ENCODE measurements at places on chromosomes 1 and 21.
A peak's percentile ranks its signal among the peaks of the same experiment; 100 is the strongest.

DNA sequence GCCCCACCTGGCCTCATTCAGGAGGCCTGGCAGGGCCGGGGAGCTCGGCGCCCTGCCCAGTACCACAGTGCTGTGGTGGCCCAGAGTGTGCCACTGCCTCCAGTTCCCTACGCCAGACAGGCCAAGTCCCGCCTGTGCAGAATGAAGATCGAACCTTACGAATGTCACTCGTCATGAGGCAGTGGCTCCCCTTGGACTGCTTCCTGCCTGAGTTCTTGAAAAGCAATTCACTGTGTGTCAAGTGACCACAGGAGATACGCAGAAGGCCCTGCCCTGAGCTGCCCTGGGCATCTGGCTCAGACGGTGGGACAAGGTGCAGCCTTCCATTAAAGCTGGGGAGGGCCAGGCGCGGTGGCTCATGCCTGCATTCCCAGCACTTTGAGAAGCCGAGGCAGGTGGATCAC is 49.6 kb upstream of the LRP8 start:
- DNase-seq = no peak

GRCh38 chr1:169670836-169671235 is 40.6 kb downstream of the SELL start:
- no peak for DNase-seq

- DNase-seq = no peak
Measured at GRCh38 chr1:210747890-210748289, 386.1 kb downstream of the KCNH1 start.

GRCh38 chr1:199081739-199082138 is 442.9 kb downstream of the PTPRC start:
- DNase-seq = no peak

- DNase-seq = no peak
Measured at GRCh38 chr1:69982992-69983391, 222.4 kb downstream of the LRRC40 start.

DNA sequence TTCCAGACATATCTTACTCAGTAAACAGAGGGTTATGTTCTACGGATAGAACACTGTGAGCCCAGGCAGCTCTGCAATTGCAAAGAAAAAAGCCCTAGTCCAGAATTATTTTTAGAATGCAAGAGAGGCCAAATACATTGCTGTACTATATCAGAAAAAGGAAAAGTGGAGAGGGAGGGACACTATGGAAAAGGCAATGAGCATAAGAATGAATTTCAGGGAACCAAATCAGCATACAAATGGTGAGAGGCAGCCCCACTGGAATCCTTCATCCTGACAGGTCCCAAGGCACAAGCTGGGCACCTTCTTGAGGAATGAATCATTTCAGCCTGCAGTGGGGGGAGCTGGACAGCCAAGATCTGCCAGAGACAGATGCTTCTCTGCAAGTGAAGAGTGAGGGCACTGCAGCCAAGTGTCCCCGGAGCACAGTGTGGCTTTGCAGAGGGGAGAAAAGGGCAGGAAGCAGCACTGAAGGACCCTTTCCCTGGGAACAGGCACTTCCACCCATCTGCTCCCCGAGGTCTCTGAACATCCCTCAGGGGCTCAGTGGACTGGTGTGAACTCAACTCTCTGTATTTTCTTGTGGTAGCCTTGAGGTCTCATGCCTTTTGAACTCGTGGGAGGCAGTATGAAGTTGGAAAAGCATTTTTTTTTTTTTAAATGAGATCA is 115.6 kb downstream of the XCL2 start:
- no peak for DNase-seq

DNA sequence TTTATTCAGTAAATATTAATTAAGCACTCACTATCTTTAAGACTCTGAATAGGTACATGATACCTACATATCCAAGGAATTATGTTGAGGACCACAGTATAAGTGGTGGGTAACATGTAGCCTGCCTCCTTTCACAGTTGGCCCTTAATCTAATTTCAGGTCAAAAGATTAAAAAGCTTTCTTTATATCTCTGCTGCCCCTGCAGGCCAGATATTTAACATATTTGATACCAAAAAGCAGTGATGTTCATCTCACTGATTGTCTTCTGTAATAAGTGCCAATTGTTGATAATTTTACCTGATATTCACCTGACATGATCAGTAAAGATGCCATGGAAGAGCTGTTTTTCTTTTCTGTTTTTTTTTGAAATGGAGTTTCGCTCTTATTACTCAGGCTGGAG is 36.5 kb downstream of the RLF start:
- DNase-seq = no peak

DNA sequence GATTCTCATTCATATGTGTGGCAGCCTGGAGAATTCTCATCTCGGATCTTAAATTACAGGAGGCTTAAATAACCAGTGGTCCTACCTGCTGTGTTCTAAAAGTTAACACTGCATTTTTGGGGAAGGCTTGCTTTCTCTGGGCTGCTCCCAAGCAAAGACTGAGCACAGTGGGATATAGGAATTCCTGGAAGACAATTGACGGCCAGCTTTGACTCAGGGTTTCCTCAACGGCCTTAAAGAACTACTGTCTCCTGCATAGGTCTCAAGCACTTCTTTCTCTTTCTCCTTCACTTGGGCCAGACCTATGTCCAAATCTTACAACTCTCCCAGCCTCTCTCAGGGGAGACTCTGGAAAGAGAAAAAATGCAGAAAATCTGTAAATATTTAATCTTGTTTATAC is 1.0 kb upstream of the KRTAP13-3 start:
- DNase-seq = no peak

- DNase-seq = no peak
Measured at GRCh38 chr1:31797216-31797615, 18.6 kb downstream of the SPOCD1 start.

- DNase-seq = no peak
Measured at GRCh38 chr1:243507001-243507671, 251.3 kb downstream of the SDCCAG8 start.

DNA sequence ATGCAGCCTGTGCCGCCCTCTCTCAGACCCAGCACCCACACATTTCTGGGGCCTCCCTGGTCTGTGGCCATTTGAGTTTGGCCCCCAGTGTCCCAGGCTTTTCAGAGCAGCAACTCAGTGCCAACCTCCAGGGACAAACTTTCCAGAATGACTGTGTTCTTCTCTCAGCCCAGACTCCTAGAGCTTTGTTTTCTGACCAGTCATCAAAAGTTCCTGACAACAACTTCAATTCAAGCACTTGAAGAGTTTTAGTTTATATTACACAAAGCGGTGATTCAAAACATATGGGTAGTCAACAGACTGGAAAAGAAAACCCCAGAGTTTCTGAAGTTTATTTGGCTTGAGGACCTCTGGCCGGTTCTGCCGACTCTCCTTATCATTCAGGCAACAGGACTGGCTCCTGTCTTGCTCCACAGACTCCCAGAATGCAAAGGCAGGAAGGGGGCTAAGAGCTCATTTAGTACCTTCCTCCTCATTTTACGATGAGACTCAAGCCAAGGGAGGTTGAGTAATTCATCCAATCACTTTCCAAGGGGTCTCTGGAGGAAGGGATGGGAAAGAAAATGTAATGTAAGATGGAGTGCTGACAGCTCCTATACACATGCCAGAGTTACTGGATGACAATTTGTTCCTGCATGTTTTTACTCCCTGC is 27.0 kb upstream of the TIAM1 start:
- no peak for DNase-seq

GRCh38 chr1:36523230-36523495 is 40.5 kb upstream of the CSF3R start:
- DNase-seq = no peak

DNA sequence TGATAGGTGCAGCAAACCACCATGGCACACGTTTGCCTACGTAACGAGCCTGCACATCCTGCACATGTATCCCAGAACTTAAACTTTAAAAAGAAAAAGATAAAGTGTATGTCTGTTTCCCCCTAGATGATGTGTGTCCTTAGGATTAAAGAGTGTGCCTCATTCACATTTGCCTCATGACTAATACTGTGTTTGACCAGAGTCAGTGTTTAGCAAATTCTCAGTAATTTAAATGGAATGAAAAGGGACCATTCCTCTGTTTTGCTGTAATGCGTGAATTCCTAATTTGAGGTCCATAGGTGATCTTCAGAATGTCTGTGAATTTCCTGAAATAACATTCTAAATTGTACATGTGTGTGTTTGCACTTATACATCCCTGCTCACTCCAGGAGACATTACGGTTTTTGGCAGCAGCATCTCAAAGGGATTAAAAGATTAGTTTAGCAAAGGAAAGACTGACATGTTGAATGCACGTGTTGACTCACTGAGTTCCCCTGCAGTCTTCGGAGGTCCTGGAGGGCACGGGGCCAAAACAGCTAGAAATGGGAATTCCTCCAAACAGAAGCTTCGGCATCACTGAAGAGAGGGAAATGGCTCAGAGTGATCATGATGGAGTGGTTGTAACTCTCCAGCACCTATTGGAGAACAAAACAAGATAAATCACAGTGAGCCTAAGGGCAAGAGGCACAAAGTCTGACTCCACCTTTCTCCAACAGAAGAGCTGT is 19.1 kb upstream of the SLC35F3 start:
- DNase-seq = no peak

GRCh38 chr1:14803002-14803789 is 204.7 kb downstream of the KAZN start:
- no peak for DNase-seq

DNA sequence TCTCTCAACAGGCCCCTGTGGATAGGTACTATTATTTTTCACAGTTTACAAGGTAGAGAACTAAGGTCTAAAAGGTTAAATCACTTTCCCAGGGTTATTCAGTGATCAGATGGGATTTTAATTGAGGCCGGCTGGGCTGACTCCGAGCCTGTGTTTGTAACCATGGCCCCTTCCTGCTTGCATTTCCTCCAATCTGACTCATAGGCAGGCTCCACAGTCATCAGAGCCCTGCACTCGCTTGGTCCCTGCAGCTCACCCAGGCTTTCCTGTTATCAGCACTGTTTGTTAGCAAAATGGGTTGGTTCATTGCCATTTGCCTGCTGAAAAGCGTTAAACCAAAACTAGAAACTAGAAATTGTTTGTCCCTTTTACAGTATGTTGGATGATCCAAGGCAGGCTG is 41.4 kb upstream of the LMX1A start:
- no peak for DNase-seq

GRCh38 chr1:147241934-147242448 is 493 bp upstream of the CHD1L start:
- no peak for DNase-seq

DNA sequence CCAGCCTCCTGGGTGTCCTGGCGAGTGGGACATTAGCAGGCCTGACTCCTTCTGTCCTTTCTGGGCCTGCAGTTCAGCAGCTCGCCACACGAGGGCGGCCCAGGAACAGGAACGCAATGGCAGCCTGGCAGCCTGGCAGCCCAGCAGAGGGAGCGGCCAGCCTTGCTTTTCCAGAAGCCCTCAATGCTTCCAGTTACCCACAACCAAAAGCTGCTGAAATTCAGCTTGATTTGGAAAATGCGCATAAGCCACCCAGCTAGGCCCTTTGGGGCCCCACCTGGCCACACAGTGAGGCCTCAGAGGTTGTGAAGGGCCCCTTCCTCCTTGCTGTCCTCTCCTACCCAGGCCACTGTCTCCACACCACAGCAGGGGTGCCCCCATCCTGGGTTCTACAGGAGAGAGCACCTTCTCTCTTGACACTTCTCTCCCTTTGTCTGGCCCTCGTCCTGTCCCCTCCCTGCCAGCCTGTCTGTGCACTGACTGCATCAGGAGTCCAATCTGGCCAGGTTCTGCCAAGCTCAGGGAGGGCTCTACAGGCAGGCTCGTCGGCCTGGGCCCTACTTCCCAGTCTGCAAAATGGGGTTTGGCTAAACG is 103.4 kb upstream of the VAMP3 start:
- DNase-seq = peak; percentile 80

- no peak for DNase-seq
Measured at GRCh38 chr1:45216861-45217260, 10.5 kb upstream of the ZSWIM5 start.

GRCh38 chr21:16644685-16645084 is 868.2 kb upstream of the CXADR start:
- no peak for DNase-seq

DNA sequence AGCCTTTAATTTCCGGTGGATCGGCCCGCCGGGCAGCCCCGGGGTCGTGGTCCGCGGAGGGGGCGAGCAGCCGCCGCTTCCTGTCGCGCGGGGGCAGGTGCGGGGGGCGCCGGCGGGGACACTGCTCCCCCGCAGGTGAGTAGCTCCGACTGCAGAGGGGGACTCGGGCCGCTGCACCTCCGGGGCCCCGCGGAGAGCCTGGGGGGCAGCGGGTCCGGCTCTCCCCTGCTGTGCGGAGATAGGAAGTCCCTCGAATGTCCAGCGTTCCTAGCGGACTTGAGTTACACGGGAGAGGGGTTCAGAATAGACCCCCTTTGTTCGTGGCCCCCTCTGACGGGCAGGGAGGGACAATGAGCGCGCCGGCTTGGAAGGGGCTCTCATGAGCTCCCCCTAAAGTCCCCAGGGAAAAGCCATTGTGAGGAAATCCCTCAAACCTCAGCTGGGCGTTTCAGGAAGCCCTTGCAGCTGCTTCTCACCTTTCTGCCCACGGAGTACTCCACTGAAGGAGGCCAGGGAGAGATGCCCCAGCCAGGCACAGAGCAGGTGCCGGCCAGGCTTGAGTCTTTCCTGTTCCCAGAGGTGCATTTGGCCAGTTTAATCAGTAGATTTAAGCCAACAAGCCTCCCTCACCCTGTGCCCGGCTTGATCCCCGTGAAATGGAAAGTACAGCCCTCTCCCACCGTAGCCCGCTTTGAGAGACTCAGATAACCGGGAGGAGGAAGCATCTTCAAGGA is 925 bp downstream of the PDE9A start:
- DNase-seq = no peak

DNA sequence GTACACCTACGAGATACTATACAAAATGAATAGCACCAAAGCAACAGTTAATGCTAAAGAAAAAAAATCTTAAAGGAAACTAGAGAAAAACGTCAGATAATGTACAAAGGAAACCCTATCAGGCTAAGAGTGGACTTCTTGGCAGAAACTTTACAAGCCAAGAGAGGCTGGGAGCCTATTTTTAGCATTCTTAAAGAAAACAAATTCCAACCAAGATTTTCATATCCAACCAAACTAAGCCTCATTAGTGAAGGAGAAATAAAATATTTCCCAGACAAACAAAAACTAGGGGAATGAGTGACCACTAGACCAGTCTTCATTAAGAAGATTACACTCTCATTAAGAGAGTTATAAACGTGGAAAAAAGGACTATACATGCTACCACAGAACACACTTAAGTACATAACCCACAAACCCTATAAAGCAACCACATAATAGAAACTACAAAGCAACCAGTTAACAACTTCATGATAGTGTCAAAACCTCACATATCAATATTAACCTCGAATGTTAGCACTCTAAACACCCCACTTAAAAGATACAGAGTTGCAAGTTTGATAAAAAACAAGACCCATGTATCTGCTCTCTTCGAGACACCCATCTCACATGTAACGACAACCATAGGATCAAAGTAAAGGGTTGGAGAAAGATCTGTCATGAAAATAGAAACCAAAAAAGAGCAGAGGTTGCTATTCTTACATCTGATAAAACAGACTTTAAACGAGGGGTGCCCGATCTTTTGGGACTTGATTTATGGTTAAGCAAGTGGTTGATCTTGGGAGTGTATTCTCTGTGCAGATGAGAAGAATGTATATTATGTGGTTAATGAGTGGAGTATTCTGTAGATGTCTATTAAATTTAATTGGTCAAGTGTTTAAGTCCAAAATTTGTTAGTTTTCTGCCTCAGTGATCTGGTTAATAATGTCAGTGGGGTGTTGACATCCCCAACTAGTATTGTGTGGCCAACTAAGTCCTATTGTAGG is 1301.4 kb downstream of the PLA2G4A start:
- DNase-seq = no peak

- no peak for DNase-seq
Measured at GRCh38 chr1:154880671-154881070, 10.6 kb upstream of the KCNN3 start.
